ENCODE measurements at places on chromosomes 2 and 18. TPM values are rescaled to one million over a fixed set of nuclear protein-coding genes. Genes with fewer than 3 reads are reported as not detected.

DNA sequence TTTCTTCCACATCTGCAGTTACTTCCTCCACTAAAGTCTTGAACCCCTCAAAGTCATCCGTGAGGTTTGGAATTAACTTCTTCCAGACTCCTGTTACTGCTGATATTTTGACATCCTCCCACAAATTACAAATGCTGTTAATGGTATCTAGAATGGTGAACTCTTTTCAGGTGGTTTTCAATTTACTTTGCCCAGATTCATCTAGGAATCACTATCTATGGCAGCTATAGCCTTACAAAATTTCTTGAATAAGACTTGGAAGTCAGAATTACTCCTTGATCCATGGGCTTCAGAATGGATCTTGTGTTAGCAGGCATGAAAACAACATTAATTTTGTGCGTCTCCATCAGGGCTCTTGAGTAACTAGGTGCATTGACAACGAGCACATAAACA lies 19.9 kb downstream of the EPAS1 start:
- DNase-seq: no peak

GRCh38 chr2:205808486-205809121 lies 126.3 kb downstream of the NRP2 start:
- no peak for DNase-seq

- no peak for DNase-seq
Measured at GRCh38 chr2:11129598-11130449, 25.4 kb upstream of the SLC66A3 start.

DNA sequence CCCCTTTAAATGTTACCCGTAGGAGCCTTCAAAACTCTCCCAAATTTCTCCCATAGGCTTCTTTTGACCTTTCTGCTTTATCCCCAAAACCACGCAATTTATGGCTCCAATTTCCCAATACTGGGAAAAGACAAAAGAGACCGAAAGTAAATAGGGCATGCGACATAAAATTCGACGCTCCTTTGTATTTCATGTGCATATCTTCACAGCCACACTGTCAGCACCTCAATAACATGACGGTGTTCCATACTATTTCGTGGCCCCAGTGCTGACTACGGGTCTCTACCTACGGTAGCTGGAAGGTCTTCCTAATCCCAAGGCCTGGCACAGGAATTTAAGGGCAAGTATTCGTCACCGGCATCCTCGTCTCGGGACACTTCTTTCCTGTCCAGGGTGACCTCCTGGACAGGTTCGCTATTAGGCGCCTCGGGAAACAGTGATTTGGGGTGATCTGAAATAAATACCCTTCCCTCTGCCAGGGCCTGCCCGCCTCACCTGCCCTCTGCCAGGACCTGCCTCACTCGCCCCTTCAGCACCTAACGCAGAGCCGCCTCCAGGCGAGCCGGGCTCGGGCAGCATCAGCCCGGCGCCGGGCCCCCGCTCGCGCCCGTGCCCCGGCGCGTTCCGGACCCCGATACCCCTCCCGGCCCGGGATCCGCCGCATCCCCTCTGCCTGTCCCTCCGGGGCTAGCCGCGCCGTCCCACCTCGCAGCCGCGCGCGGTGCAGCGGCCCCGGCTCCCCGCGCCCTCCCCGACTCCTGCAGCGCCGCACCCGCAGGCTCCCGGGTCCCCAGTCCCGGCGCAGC lies 680 bp downstream of the DTNB start:
- peak; percentile 56 for DNase-seq

DNA sequence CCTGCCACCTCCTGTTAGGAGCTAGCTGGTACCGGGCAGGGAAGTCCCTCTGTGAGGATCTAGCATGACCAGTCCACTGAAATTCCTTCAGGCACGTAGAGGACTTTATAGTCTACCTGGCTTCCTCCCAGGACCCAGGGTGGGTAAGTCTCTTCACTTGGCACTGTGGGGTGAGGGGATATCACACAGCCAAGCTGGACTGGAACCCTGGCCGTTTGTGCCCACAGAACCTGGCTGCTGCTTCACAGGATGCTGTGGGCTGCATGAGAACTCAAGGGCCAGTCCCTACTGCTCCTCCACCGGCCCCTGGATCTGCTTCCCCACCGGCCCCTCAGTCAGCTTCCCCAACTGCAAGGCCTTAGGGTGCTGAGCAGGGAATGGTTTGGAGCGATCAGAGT lies 35.8 kb downstream of the HS1BP3 start:
- DNase-seq: no peak

The DIPK1C gene
- total RNA-seq: not detected

Measured in M059J (cell line).